ENCODE measurements at places on chromosomes 6 and 20.
A peak's percentile ranks its signal among the peaks of the same experiment; 100 is the strongest.

DNA sequence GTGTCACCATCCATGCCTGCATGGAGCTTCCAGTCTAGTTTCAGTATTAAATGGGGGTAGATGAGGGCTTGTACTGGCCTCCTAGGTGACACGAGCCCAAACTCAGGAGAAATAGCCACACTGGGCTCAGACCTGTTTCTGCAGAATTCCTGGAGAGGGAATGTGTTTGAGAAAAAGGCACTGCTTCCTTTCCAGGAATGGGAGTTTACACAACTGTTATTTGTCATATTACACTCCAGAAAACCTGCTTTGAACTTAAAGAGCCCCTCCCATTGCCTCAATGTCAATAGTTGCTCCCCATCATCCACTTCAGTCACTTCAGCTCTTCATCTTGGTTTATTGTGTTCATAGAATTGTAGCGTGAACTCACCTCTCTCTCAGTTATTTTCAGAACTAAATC, 151.5 kb downstream of the CFAP61 start:
- no peak for DNase-seq

DNA sequence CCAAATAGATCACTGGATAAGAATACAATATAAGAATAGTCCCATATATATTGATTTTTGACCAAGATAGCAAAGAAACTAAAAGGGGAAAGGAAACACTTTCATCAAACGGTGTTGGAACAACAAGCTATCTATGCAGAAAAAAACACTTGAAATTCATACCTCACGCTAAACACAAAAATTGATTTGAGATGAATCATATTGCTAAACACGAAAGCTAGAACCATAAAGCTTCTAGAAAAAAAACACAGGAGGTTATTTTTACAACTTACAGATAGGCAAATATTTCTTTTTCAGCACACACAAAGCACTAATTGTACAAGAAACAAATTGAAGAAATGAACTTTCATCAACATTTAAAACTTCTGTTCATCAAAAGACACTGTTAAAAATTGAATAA, 36.7 kb upstream of the TMEM14A start:
- DNase-seq, result no peak

- no peak for DNase-seq
Measured at GRCh38 chr20:18688676-18689075, 100.8 kb downstream of the DTD1 start.

DNA sequence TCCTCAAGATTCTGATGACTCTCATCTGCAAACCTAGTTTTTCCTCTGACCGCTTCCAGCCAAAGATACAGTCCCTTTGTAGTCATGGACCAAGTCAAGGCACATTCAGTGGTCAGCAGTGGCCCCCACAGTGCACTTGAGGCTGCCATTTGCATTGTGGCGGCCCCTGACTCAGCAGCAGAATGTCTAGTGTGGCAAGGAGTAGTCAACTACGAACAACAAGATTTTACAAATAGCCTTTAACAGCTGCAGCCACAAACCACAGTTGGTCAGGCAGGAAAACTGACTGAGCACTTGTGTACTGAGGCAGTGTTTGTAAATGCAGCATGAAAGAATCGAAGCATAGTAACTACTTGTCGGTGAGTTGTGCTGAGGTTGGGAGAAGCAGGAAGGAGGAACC, 49.6 kb downstream of the SLC2A12 start:
- DNase-seq, result no peak

DNA sequence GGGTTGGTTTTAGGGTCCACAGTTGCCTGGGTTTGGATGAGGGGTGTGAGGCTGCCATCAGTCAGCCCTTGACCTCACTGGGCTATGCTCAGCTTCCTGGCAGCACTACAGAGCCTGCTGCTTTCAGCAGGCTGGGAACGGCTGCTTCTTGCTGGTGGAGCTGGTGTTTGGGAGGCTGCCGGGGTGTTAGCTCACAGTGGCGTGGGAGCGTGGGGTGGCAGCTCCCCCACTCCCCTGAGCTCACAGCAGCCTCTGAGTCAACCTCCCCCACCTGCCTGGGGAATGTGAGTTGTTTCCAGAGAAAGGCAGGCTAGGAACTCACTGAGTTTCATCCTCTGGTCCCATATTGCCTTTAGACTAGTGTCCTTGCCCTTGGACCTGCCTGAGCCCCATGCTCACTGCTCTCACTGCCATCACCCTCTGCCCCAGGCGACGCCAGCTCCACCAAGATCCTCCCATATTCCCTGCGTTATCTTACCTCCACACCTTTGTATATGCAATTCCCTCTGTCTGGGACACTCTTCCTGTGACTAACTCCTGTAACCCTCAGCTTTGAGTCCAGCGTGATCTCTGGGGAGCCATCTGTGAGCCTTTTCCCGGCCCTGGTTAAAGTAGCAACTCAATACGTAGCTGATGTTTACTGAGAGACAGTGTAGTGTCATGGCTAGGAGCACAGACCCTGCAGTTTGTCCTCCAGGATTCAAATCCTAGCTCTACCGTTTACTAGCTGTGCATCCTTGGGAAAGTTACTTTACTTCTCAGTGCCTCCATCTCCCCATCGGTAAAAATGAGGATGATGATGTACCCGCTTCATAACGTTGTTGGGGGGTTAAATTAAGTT, 34.8 kb downstream of the PPP1R16B start:
- peak; percentile 60 for DNase-seq

DNA sequence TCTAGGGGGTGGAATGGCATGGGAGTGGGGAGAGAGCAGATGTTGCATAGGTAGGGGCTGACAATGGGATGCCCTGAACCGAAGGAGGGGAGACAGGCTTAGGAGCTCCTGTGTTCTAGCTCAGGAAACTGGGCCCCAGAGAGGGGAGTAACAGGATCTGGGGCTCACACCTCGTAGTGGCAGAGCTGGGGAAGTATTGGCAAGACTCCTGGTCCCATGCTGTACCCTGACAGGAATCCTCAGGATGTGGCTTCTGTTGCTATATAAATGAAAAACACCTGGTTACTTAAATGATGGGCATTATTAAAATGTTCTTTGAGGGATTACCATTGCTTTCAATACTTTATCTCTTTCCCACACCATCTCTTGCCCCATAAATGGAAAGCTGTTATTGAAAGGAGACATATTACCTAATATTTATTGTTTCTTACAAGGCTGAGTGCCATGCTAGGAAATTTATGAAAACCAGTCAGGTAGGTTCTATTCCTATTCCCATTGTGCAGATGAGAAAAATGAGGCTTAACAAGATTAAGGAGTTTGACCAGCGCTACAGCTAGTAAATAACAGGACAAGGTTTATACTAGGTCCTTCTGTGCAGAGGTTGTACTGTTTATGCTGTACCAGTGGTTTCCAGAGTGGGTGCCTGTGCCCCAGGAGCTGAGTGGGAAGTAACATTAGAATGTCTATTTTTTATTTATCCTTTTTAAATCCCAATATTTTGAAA, 35.3 kb upstream of the TCP11 start:
- DNase-seq, result no peak

- no peak for DNase-seq
Measured at GRCh38 chr6:79656134-79656533, 25.0 kb downstream of the SH3BGRL2 start.

DNA sequence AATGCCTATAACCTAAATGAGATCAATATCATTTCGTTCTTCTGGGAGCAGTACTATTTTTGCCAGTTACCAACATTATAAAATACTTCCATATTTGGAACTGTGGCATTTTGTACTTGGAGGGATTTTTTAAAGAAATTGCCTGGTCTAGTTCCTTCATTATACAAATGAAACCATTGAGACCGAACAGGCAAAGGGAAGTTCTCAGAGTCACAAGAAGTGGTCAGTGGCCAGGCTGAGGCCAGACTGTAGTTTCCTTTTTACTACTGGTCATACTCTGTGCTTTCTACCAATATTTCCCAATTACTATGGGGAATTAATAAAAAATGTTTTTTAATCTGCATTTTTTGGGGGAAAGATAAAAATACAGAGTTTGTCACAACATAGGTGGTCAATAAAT, 332.0 kb downstream of the NRN1 start:
- DNase-seq, result no peak

DNA sequence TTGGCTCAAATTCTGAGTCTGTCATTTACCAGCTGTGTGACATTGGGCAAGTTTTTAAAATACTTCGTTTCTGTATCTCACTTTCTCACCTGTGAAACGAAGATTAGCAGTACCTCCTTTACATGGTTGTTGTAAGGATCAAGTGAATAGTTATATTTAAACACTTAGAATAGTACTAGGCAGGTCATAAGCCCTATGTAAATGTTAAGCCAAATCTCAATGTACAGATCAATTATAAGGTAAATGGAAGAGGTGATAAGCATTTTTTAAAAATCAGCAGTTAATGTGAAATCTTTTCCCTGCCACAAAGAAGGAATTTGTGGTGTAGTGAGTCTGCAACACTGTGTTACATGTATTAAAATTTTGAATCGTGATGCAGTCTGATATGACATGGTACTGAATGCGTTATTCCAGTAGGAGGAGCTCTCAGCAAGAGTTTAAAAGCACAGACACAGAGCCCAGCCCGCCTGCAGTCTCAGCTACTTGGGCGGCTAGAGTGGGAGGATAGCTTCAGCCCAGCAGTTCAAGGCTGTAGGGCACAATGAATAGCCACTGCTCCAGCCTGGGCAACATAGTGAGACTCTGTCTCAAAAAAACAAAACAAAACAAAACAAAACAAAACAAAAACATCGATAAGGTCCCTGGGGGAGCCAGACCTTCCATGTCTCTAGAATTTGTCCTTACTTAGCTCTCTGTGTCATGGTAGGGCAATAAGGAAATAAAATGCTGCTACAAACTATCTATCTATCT, 46.0 kb downstream of the GTF2H5 start:
- DNase-seq, result no peak

DNA sequence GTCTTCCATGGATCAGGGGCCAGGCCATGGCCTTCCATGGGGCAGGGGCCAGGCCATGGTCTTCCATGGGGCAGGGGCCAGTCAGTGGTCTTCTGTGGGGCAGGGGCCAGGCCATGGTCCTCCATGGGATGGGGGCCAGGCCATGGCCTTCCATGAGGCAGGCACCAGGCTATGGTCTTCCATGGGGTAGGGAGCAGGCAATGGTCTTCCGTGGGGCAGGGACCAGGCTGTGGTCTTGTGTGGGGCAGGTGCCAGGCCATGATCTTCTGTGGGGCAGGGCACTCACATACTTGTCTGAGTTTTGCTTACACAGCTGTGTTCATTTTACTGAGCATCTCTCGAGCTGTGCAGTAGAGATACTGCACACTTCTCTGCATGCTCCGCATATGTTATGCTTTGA, 57.3 kb upstream of the THBS2 start:
- DNase-seq, result no peak

- DNase-seq, result no peak
Measured at GRCh38 chr6:154164397-154164796, 125.4 kb downstream of the OPRM1 start.

GRCh38 chr6:27669295-27669623, 196.4 kb upstream of the ZNF184 start:
- no peak for DNase-seq

GRCh38 chr6:161407115-161407514, 133.3 kb upstream of the AGPAT4 start:
- no peak for DNase-seq

DNA sequence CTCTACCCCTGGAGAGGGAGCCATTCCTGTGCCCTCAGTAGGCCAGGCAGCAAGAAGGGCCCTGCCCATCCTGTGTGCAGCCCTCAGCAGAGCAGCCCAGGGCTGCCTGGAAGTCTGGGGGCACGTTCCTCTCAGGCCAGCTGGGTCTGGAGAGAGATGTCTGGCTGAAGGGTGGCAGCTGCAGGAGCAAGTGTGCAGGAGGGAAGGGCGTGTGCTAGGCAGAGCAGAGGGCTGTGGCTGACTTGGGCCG, 62.7 kb downstream of the NOL4L start:
- DNase-seq, result no peak

DNA sequence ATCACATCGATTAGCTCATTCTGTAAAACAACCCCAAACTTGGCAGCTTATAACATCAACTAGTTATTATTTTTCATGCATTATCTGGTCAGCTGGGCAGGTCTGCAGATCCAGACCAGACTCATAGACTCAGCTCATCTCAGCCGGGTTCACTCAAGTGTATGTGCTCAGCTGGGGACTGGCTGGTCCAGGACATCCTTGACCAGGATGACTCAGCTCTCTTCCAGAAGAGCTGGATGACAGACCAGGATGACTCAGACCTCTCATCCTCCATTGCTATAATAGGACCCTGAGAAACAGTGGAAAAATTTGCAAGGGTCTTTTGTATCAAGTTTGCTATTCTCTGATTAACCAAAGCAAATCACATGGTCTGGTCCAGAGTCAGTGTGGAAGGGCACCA, 312.5 kb upstream of the PLCB4 start:
- DNase-seq, result no peak

DNA sequence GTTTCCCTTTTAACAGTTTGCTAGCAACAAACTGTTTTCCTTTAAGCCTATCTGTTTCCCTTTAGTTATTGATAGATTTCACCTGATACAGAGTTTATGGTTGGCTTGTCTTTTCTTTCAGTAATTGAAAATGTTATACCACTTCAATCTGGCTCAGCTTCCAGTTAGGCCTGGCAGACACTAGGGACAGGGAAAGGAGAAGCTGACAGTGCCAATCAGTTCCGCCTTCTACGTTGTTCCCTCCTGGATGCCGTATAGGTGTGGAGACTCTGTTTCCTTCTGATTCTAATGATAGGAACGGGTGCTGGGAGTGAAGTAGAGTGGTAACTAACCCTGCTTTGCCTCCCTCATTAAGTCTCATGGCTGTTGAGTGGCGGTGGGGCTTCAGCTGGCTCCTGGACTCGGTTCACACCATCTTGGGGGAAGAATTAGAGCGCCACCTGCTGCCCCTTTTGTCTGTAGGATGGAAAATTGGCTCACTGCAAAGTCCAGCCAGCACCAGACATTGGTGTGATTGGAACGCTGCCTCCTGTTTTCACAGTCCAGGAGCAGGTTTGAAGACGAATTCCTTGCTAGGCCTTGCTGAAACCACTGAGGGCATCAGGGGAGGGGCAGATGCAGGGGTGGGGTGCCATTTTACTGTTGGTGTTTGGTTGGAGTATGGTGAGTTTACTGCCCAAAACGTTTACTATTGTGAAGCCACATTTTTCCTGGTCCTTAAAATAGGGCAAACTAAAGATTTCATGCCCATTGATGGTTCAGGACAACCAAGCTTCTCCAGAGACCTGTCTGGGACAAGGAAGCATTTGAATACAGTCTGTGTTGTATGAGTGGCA, 1729.5 kb downstream of the GRIK2 start:
- no peak for DNase-seq

DNA sequence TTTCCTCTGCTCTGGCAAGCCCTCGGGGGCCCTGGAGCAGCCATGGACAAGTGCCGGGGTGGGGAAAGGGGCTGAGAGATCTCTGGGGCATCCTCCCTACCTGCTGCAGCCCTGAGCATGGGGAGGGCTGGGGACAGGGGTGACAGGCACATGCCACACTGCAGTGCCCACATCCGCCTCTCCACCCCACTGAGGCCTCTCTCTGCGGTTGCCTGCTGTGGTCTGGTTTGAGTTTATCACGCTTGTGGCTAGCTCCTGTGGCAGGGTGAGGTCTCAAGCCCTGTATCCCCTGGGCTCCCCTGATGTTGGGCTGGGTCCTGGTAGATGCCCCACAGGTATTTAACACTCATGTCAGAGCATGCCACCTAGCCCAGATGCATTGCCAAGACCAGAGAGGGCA, 52.9 kb upstream of the MLN start:
- peak; percentile 36 for DNase-seq

Data from T-helper 22 cell (primary cell).